AG20443 (cell line): ENCODE measurements at places on chromosomes 4 and X.

- no peak for DNase-seq
Measured at GRCh38 chr4:169163495-169163894, 107.3 kb downstream of the SH3RF1 start.

DNA sequence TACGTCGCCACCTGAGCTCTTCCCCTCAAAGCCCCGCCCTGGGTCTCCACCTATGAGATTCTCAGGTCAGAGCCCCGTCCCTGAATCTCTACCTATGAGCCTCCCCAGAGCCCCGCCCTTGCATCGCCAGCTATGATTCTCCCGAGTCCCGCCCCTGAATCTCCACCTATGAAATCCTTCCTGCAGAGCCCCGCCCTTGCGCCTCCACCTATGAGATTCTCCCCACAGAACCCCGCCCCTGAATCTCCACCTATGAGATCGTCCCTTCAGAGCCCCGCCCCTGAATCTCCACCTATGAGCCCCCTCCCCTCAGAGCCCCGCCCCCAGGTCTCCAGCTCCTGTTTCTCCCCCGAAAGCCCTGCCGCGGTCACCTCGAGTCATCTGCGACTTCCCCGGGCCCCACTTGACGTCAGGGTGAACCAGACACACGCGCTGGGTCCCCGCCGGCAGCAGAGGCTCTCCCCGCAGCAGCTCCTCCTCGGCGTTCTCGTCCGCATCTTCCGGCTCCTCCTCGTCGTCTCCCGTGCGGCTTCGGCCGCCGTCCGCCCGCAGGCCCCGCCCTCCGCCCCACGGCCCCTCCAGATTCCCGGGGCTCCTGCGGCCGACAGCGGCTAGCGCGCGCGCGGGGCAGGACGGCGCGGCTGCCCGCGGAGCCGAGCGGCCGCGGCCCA is 393 bp downstream of the GTPBP6 start:
- DNase-seq, result peak; percentile 96

- no peak for DNase-seq
Measured at GRCh38 chrX:125093852-125094251, 225.8 kb upstream of the TEX13C start.

- DNase-seq, result no peak
Measured at GRCh38 chr4:78767350-78767749, 8.8 kb upstream of the BMP2K start.

DNA sequence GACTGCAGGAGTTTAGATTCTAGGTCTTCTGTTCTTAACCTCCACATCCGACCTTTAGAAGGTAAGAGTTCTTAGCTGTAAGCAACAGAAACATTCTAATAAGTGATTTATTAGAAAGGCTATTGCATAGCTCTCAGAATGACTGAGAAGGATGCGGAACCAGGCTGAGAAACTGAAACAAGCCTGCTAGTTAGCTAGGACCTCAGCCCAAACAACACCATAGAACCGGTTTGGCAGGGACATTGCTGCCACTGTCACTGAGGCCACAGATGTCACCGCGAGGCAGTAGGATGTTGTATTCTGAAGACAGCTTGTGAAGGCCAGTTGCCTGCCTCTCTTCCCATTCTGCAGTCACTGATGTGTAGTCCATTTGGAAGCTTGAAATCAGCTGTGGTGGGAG is 160.0 kb upstream of the ARX start:
- no peak for DNase-seq

DNA sequence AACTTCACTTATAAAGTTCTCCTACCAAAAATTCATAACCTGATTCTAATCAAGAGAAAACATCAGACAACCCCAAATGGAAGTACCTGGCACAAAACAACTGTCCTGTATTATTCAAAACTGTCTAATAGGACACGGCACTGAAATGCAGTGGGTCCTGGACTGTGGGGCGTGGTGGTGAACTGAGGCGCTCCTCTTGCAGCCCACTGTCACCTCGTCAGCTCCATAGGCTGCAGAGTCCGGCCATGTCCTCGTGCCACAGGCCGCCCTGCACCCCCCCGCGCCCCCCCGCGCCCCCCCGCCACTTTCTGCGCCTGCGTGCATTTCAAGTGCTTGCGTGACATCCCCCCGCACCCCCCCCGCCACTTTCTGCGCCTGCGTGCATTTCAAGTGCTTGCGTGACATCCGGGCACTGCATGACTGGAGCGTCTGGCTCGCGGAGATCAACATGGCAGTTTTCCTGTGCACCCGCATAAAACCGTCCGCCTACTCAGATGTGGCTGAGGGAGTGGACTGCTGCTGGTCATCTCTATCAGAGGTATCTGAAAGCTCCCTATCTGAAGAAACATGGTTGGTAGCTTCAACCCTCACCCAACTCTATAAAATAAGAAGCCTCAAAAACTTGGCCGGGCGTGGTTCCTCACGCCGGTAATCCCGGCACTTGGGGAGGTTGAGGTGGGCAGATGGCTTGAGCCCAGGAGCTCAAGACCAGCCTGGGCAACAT is 28.8 kb downstream of the ATXN3L start:
- no peak for DNase-seq

DNA sequence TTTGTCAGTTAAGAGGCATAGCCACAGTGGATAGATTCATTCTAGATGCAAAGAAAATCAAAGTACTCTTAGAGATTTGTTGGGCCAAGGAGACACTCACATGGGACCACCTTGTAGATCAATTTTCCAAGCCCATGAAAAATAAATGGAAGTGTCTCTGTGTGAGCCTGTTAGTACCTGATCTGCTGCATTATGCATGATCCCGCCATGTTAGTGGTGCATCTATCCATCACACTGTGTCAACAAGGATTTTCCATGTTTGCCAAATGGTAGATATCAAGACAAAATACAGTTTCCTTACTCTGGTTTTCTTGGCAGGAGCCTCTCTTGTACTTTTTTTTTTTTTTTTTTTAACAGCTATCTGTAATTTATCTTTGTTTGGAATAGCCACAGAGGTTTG is 112.4 kb downstream of the EGF start:
- DNase-seq, result no peak
